Posterior vena cava (tissue), 2 donors: ENCODE measurements at places on chromosomes 5 and 9. TPM values are rescaled to one million over a fixed set of nuclear protein-coding genes. Genes with fewer than 3 reads are reported as not detected.

DNA sequence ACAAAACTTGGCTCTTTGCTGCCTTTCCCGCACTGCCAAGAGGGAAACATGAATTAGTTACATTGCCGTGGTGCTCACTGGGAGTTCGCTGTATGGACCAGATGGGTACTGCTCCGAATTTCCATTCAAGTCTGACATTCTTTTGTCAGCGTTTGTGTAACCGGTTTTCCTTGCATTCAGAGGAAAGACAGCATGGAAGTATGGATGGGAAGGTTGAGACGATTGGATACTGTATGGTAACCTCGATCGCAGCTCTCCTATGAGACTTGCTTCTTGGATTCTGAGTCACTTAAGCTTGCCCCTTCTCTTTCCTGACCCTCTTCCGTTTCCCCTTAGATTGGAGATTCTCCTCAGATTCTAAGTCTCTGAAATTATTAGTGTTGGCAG, 625 bp upstream of the UBLCP1 start:
- DNase-seq = no peak

- no peak for DNase-seq
Measured at GRCh38 chr9:127109212-127109711, 13.2 kb downstream of the ANGPTL2 start.

GRCh38 chr5:178192244-178192643, 5.1 kb upstream of the GMCL2 start:
- DNase-seq = no peak

- no peak for DNase-seq
Measured at GRCh38 chr5:101531026-101531425, 627.9 kb upstream of the ST8SIA4 start.

DNA sequence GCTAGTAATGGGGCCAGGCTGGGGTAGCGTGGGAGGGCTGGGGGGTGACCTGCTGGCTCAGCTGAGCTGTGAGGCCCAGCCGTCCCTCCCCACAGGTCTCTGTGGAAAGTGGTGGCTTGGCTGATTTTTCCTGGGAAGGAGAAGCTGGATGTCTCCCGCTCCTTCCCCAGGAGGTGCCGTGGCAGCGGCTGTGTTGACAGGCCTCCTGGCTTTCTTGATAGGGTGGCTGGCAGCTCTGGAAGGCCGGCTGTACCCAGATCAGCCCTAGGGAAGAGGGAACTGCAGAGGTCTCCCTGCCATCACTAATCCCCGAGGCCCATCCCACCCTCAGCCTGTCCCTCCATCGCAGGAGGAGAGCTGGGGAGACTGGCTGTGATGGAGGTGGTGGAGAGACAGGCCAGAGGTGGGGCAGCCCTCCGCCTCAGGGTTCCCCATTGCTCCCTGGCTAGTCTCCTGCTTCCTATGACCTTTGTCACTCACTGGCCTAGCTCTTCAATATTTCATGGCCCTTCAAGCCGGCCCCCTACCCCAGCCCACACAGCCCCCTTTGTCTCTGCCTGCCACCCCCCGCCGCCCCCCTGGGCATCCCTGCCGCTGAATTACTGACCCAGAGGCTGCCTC, 6.8 kb downstream of the CXXC5 start:
- DNase-seq = peak; percentile 67

DNA sequence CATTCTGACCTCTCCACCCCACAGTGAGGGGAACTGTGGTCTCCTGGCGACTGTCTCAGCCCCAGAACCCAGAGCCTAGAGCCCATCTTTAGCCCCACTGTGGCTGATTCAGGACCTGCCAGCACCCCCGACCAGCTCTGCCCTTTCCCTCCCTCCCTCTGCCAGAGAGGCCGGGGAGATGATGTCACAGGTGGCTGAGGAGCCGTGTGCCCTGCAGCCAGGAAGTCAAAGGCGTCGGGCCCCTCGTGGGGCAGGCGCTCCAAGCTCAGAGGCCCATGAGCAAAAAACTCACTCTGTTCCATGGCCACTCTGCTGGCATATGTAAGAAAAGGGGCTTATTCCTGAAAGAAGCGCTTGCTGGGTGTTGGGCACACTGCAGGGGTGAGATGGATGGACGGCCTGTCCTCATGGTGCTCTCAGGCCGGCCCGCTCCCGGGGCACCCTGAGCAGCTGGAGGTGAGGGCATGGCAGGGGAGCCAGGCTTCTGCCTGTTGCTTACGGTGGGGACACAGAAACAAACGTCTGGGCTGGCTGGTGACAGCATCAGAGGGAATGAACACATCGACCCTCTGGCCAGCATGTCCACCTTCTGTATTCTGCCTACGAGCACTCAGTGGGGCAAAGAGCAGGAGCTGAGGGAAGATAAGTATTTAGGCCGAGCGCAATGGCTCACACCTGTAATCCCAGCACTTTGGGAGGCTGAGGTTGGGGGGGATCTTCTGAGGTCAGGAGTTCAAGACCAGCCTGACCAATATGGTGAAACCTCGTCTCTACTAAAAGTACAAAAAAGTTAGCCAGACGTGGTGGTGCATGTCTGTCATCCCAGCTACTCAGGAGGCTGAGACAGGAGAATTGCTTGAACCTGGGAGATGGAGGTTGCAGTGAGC, 41.1 kb downstream of the LAMC3 start:
- no peak for DNase-seq

GRCh38 chr9:26413611-26414010, 479.0 kb downstream of the CAAP1 start:
- DNase-seq = no peak

GRCh38 chr5:137752905-137753690, 1.1 kb downstream of the HNRNPA0 start:
- DNase-seq = peak; percentile 87

GRCh38 chr5:136106351-136107031, 26.2 kb upstream of the SMAD5 start:
- DNase-seq = no peak

DNA sequence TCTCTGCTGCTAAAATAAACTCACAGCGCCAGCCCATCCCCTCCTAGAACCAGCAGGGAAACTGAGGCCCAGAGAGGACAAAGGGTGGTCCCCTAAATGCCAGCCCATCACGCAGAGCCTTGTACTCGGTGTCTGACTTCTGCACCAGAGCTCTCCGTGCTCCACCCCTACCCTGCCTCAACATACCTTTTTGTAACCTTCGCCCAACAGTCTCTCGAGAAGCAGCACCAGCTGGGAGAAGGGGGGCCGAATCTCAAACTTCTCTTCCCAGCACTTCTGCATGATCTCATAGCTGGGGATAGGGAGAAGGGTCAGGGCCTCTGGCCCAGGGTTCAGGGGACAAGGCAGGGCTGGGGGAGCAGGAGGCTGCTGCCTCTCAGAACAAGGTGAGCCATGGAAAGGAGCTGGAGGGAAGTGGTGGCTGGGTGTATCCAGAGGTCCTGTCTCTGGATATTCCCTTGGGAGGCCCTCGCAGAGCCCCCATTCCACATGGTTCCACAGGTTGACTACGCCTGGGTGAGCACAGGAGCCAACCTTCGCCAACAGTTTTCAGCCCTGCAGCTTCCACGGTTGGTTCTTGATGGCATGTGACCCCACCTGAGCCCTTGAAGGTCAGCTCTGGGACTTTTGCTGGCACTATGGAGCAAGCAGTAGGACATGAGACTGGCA, 32.3 kb upstream of the CSF1R start:
- peak; percentile 69 for DNase-seq

DNA sequence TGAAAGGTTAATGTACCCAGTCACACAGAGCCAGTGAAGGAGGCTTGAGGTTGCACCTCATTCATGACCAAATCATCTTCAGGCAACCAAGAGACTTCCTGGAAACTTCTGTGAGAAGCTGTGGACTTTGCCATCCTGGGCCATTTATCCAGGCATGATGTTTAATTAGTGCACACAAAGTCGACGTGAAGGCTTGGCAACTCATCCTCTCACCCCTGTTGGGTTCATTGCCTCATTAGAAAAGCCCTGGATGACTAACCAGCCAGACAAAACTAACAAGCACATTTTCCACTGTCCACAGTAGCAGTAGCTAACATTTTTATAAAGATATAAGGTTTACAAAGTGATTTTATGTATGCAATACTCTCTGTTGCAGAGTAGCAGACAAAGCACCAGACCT, 65.7 kb upstream of the ZNF462 start:
- no peak for DNase-seq

GRCh38 chr5:10461041-10461440, 19.4 kb downstream of the ROPN1L start:
- DNase-seq = peak; percentile 30

GRCh38 chr5:115602591-115603125, 379 bp upstream of the TICAM2 start:
- DNase-seq = no peak

GRCh38 chr5:27491047-27491446, 452.7 kb upstream of the CDH9 start:
- no peak for DNase-seq

DNA sequence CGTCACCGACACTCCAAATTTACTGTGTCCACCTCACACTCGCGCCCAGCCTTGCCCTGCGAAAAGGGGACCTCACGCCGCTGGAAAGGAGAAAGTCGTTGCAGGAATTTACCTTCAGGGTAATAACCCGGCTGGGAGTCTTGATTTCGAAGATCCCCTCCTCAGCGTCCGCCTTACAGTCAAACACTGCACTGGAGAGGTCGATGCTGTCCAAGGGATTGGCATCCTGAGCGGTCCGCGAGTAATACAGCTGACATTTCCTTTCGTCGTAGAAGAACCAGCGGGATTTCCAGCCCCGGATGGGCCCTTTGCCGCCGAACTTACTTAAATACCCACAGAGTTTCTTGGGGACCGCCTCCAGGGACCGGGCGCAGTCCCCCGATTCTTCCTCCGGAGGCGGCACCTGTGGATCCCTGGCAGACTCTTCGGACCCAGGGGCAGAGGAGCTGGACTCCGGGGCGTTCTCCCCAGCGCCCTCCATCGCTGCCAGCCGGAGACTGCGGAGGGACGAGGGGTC, 330 bp downstream of the TBC1D2 start:
- peak; percentile 80 for DNase-seq

DNA sequence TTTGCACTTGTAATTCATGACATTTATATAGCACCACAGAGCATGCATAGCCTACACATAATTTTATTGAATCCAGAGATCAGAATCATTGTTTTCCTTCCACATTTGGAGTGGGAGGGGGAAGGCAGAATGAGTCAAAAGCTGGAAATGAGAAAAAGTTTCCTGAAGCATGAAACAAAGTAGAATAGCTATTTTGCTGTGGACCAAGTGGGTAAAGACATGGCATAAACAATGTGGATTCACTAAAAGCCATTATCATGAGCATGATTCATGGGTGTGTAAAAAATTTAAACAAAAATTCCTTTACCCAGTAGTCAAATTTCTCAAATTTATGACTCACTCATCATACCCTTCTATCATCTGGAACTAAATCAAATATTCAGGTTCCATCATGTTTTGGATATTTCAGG, 97.9 kb downstream of the YIPF5 start:
- DNase-seq = no peak

DNA sequence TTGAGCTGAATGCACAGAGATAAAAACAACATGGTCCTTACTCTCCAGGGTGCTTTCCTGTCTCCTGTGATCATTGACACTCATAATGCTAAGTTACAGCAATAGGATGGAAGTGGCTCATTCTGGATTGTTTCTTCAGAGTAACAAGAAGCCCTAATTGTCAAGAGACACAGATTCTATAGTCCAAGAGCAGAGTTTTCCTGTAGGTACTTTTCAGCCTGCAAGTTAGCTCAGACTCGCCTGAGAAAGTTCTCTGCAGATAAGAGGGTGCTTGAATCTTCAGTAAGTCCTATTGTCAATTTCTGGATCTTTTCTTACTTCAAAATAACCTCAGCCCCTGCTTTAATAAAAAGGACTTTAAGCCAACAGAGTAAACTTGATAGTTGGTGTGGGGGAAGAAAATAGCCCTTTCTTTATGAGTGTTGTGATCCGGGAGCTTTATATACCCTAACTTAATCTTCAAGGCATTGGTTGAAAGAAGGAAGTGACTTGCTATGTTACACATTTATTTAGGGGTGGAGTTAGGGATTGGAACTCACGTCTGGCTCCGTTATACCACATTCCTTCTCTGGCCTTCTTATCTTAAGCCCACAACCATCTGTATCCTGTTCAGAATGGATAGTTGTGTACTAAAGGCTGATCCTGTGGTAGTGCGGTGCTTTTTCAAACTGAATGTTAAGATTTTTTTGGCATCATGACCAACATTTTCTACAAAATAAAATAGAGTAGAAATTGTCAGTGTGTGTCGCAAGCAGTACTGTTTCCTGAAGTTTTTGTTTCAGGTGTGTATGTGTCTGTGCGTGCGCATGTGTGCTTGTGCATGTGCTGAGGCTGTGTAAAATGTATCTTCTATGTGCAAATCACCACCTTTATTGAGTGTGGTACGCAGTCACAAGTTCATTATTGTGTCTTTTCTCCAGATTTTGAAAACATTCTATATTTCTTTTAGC, 173.9 kb downstream of the WDR70 start:
- no peak for DNase-seq

DNA sequence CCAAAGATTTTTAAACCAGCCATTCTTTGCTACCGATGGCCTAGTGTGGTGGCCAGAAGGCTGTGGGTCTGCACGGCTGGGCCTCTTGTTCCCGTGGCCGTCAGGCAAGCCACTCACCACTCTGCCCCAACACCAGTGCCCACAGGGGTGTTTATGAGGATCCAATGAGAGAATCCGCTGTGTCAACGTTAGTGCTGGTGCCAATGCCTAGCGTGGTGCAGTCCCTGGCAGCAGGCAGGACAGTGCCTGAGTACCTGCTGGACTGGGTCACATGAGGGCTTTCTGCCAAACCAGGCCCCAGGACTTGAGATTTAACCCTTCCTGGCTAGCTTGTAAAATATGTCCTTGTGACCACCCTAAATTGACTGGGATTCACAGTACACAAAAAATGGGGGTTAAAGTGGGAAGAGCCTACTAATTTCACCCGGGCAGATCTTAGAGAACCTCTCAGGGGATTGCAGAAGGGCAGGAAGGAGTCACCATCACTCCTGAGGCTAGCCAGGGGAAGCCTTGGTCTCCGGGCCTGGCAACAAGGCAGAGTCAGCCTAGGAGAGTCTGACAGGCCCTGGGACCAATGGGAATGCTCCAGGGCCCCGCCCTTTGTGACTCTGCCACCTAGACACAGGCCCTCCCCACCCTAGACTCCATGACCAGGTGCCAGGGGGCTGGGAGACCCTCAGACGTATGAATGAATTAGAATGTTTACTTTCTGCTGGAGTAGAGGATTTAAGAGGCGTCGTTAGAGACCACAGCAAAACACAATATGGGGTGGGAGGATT, 63.2 kb upstream of the FSTL4 start:
- no peak for DNase-seq

GRCh38 chr5:91049800-91050199, 333.3 kb downstream of the ARRDC3 start:
- DNase-seq = no peak

Gene NUTM2G
- total RNA-seq = not detected

Gene ANGPTL2
- 45.7 TPM for total RNA-seq

Gene SLC6A18
- not detected for total RNA-seq

Gene SH3TC2
- 0.71 TPM for total RNA-seq

Gene EPB41L4A
- 23.8 TPM for total RNA-seq

Gene SLC23A1
- not detected for total RNA-seq

Gene PRRC2B
- total RNA-seq = 151 TPM

Gene SCGB3A2
- total RNA-seq = not detected

Gene TAF1L
- total RNA-seq = not detected

Gene SH3RF2
- total RNA-seq = 2.1 TPM

Gene SLC36A3
- not detected for total RNA-seq

Gene PLEKHG4B
- total RNA-seq = 0.05 TPM
